Caki2 (cell line): ENCODE measurements at places on chromosomes 16 and 17. TPM values are rescaled to one million over a fixed set of nuclear protein-coding genes. Genes with fewer than 3 reads are reported as not detected.
A peak's percentile ranks its signal among the peaks of the same experiment; 100 is the strongest.

Gene OTOP3
- total RNA-seq = not detected in 2 replicates

Gene KRT35
- total RNA-seq = not detected in 2 replicates

Gene C17orf113
- 0.98 and 1.5 TPM in 2 replicates for total RNA-seq

Gene YPEL2
- 0.23 and 3.0 TPM in 2 replicates for total RNA-seq

Gene OR2C1
- total RNA-seq = not detected in 2 replicates

DNA sequence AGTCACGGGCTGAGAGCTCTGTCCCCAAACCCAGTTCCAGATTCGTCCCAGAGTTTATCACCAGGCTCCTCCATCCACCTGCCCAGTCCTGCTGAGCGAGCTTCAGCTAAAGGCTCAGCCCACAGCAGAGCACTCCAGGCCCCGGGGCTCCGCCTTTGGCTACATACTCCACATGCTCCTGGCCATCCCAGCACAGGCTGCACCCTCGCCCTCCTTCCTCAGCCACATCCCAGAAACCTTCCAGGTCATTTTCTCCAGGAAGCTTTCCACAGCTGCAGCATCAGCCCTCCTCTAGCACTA is 4.7 kb upstream of the CD2BP2 start:
- no peak for DNase-seq

- DNase-seq = no peak
Observed at GRCh38 chr16:31699601-31700000, 171.9 kb downstream of the AHSP start.

DNA sequence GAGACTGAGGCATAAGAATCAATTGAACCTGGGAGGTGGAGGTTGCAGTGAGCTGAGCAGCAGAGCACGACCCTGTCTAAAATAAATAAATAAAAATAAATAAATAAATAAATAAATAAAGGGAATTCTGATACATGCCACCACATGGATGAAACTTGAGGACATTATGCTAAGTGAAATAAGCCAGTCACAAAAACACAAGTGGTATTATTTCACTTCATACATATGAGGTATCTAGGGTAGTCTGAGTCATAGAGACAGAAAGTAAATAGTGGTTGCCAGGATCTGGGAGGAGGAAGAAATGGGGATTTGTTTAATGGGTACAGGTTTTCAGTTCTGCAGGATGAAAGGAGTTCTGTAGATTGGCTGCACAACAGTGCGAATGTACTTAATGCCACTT is 16.3 kb downstream of the PIPOX start:
- peak; percentile 15 for DNase-seq

GRCh38 chr16:86919578-86920305 is 341.4 kb downstream of the FOXL1 start:
- no peak for DNase-seq

DNA sequence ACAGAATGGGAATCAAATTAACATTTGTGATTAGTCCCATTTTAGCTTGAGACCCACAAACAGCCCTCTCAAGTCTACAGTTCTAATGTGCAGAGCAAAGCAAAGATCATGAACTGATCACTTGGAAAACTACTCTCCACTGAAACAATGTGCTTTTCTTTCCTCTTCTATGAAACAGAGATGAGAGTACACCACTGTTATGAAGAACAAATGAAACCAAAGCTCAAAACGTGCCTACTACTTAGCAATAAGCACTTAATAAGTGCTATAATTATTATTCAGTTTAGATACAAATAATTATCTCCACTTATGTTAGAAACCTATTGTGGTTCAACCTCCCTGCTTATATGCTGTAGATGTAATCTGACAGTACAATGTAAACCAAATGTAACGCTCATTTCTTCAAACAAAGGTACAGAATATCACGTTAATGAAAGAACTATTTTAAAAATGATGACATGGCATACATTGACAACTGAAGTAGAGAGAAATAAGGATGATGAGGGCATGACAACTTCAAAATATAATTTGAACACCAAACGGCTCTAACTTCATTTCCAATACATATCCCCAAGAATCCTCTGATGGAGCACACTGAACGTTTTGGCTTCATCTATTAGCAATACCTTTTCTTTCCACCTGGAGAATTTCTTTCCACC is 2.0 kb downstream of the VPS35 start:
- DNase-seq = no peak

DNA sequence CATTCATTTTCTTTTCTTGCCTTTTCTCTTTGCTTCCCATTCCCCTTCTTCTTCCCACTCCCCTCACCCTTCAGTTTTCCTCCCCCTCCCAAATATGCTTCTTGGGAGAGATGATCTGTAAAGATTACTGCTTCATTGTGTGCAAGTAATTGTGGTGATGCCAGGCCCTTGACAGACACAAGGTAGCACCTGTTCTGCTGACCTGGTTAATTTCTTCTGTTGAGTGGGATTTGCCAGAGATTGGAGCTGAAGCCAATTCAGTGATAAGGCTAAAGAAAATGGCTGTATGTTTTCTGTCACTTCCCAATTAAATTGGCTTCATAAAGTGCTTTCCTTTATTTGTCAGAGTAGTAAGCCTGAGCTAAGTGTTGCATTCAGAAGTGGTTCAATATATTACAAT is 44.5 kb downstream of the AATF start:
- no peak for DNase-seq

GRCh38 chr17:30256756-30257506 is 21.4 kb upstream of the SLC6A4 start:
- DNase-seq = no peak

DNA sequence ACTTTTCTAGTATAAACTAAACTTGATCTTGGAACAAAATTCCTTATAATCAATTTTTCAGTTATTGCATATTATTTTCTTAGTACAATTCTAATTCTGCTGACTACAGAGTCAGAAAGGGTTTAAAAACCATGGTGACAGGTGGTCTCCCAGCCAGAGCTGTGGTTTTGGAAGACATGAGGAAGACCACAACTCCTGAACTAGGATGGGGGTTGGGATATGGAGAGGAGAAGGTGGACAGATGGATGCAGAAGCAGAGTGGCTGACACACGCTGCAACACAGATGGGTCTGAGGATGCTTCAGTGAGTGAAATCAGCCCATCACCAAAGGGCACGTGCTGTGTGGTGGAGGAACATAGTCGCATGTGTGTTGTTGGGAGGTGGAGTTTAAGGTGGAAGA is 187.7 kb downstream of the LGALS9B start:
- DNase-seq = no peak

DNA sequence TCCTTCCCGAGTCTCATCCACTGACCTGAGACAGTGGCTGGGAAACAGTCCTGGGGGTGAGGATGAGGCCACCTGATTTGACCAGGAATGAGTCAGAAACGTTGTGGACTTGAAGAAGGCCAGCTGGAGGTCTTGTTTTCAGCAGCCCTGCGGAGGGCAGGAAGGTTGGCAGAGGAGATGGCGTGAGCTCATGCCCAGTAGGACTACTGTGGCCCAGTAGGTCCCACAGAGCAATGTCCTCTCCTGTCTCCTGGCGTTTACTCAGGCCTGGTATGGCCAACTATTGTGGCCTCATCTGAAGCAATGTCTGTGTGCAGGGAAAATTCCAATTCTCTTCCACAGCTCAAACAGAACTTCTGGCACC is 84.1 kb upstream of the DNAJA2 start:
- DNase-seq = no peak

GRCh38 chr17:62968445-62968923 is 2.4 kb downstream of the TANC2 start:
- peak; percentile 84 for DNase-seq

GRCh38 chr16:57801098-57801808 is 1.0 kb downstream of the KIFC3 start:
- peak; percentile 39 for DNase-seq

DNA sequence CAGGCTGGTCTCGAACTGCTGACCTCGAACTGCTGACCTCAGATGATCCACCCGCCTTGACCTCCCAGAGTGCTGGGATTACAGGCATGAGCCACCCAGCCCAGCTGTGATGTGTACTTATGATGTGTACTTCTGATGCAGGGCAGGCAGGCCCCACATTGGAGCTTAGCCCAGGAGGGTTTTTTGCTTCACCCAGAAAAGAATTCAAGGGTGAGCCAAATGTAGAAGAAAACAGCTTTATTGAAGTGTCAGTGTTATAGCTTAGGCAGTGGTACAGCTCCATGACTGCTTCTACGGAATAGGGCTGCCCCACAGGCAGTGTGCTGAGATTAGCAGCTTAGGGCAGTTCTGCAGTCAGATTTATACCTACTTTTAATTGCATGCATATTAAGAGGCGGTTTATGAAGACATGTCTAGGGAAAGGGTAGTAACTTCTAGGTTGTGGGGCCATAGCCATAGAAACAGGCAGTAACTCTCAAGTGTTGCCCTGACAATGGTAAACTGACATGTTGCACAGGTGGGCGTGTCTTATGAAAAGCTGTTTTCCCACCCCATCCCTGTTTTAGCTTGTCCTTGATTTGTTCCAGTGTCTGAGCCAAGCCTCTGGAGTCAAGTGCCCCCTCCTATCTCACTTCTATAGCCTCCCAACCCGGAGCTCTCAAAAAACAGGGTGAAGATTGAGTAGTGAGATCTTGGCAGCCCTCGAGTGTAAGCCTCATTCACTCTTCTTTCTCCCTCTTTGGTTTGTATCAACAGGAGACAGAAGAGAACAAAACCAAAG is 24.1 kb upstream of the POLR3E start:
- no peak for DNase-seq

- no peak for DNase-seq
Observed at GRCh38 chr16:23832882-23833281, 2.9 kb upstream of the PRKCB start.

DNA sequence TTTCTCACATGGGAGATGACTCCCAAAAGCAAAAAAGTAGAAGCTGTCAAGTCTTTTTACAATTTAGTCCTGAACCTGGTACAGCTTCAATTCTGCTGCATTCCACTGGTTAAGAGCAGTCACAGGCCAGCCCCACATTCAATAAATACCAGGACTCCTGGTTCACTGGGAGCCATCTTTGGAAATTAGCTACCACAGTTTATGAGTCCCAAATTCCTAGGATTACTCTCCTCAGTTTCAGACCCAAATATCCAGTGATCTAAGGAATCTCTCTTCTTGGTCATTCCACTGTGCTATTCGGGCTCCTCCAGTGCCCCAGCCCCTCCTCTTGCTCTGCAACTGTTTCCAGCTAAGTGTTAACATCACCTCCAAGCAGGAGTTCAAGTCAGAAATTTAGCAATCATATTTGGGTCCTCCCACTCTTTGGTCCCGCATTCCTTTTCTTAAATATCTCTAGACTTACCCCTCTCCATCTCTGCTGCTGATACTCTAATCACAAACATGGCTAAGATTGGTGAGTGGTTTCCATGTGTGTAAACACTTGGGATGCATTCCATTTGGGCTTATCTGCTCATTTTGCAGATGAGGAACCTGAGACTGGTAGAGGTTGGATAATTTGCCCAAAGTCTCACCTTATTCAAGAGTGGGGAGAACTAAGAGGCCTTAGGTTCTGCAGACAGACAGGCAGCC is 9.6 kb upstream of the WIPF2 start:
- DNase-seq = no peak

DNA sequence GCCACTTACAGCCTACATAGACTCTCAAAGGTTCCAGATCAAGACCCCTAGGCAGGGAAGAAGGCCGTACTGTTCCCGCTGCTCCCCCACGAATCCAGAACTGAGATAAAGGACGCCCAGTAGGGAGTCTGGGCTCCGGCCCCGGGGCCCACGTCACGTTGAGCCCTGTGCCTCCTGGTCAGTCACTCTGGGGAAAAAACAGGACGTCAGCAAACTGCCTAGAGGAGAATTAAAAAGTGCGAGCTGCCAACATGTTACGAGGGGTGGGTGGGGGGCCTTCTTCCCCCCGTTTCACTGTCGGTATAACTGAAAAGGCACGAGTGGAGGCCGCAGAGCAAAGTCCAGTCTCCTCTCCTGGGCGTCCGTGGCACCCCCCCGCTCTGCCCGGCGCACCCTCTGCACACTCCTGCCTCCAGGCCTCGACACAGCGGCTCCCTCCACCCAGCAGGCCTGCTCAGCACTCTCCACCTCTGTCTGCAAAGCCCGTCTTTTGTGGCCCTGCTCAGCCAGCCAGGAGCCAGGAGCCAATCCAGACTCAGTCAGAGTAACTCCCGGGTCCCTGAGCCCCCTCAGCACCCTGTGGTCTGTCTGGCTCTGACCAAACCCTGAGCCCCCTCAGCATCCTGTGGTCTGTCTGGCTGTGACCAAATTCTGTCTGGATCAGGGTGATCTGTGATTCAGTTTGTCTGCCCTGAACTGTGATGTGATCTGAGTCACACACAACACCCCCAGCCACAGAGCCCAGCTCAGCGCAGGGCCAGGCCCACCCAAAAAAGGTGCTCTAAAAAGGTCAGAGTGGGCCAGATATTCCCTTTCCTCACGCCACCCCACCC is 6.2 kb downstream of the ITGAE start:
- DNase-seq = peak; percentile 73

GRCh38 chr17:44924107-44924544 is 8.8 kb upstream of the GFAP start:
- DNase-seq = no peak
